ENCODE measurements at places on chromosomes 6 and 20.

DNA sequence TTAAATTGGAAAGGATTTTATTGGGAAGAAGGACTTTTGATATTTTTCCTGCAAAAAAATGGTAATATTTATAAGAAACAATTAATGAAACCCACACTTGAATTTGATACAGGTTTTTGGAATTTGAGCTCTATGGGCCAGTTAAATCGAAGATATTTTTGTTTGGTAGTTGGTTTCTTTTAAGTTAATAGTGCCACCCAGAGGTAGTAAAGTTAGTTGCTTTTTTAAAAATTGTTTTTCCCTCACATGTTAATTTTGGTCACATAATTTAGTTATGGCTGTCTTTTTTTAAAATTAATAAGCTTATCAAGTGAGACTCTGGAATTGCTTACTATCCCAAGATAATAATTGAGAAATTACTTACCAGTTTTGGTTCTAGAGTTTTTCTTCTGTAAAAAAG, 7.1 kb downstream of the PRIM2 start:
- DNase-seq = peak; percentile 39

- DNase-seq = no peak
These were observed 736.1 kb downstream of the HDGFL1 start for GRCh38 chr6:23305325-23305943.

- DNase-seq = no peak
These were observed 55.9 kb downstream of the BCAS4 start for GRCh38 chr20:50850721-50851286.

DNA sequence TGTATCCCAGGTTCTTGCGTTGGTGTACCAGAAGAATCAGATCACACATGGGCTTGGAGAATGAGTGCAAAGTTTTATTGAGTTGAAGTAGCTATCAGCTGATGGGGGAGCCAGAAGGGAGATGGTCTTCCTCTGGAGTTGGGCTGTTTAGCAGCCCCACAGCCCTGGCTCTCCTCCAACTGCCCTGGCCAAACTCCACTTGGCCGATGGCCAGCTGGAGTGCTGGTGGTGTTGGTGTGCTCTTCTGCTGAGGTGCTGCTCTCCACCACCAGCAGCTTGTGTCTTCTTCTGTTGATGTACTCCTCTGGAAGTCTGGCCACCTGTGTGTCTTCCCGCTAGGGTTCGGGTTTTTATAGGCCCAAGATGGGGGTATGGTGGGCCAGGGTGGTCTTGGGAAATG, 172.8 kb downstream of the TINAG start:
- DNase-seq = no peak

DNA sequence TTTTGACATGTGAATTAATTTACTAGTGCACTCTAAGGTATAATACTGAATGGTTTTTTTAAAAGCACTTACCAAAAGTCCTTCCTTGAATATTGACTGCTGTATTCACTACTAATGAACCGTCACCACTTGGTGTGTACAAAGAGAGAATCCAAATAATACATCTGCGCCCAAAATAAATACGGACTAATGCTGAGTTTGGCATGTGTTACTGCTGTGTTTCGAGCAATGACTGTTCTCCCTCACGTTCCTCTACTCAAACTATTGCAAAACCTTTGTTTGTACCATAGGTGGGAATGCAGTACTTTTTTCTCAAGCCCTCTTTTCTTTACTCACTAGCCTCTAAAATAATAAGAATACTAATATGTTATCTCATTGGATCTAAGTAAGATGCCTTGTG, 305.5 kb downstream of the QKI start:
- no peak for DNase-seq

- DNase-seq = no peak
These were observed 296.1 kb downstream of the TFAP2C start for GRCh38 chr20:56925082-56925830.

GRCh38 chr20:12466915-12467314, 541.9 kb upstream of the SPTLC3 start:
- no peak for DNase-seq

GRCh38 chr20:61855286-61855685, 210.4 kb downstream of the TAF4 start:
- DNase-seq = no peak

- no peak for DNase-seq
These were observed 12.9 kb upstream of the GFOD1 start for GRCh38 chr6:13500264-13500663.

GRCh38 chr20:62352402-62353288, 14.5 kb downstream of the LAMA5 start:
- DNase-seq = no peak

DNA sequence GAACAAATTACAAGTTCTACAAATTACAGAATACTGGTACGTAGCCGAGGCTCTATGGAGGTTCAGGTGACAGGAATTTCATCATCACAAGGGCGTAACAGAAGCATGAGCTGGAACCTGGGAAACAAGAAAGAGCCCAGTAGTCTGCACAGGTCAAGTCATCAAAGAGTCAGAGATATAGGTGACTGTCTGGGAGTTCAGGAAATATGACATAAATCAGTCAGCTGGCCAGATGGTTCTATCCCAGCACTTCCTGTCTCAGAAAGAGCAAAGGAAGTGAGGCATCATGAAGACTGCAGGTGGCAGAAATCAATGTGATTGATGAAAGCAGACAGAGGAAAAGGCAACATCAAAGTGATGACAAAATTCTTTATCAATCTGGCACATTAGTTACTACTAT, 23.3 kb downstream of the MYCT1 start:
- no peak for DNase-seq

DNA sequence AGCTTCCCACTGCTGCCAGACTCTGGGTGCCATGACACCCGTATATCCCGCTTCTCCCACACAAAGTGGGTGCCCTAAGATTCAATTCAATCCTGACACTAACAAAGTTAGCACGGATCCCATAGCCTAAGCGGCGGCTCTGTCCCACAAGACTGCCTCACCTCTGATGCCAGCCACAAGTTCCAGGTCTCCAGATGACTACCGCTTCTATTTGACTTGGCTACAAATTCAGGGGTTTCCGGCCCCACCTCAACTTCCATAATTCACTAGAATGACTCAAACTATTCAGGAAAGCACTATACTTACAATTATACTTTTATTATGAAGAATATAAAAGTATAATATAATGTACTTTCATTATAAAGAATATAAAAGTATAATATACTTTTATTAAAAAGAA, 24.8 kb upstream of the SLC22A23 start:
- no peak for DNase-seq

DNA sequence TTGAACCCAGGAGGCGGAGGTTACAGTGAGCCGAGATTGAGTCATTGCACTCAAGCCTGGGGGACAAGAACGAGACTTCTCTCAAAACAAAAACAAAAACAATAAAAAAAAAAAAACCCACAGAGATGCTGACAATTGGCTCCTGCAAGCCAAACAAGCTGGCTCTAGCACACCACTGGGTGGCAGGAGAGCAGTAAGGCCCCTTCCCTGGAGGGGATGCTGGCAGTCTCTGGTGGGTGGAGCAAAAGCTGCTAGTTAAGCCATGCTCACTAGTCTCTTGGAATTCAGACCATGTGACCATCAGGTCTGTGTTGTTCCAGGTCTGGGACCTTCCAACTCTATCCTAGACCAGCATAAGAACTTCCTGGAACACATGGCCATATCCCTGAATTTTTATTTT, 18.9 kb upstream of the DSN1 start:
- DNase-seq = peak; percentile 17

DNA sequence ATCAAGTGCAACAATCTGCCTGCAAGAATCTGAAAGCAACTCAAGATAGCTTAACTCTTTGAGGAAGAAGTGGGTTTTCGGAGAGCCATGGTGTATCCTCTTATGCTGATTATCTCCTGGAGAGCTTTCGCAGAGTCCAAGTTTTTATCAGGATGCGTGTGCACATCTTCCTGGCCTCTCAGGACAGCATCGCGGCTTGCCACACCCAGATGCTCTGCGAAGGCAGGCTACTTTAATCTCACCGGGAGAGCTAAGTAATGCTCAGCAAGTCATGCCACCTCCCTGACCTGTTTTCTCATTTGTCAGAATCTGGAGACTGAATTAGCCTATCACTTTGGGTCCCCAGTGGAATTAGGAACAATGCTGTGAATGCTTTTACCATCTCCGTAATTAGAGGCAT, 52.9 kb downstream of the TTI1 start:
- DNase-seq = no peak

- DNase-seq = no peak
These were observed 87.1 kb downstream of the OGFRL1 start for GRCh38 chr6:71375676-71376075.

- no peak for DNase-seq
These were observed 64.0 kb upstream of the SNX9 start for GRCh38 chr6:157759028-157759427.

- DNase-seq = no peak
These were observed 7.8 kb downstream of the RBM38 start for GRCh38 chr20:57398901-57399535.

DNA sequence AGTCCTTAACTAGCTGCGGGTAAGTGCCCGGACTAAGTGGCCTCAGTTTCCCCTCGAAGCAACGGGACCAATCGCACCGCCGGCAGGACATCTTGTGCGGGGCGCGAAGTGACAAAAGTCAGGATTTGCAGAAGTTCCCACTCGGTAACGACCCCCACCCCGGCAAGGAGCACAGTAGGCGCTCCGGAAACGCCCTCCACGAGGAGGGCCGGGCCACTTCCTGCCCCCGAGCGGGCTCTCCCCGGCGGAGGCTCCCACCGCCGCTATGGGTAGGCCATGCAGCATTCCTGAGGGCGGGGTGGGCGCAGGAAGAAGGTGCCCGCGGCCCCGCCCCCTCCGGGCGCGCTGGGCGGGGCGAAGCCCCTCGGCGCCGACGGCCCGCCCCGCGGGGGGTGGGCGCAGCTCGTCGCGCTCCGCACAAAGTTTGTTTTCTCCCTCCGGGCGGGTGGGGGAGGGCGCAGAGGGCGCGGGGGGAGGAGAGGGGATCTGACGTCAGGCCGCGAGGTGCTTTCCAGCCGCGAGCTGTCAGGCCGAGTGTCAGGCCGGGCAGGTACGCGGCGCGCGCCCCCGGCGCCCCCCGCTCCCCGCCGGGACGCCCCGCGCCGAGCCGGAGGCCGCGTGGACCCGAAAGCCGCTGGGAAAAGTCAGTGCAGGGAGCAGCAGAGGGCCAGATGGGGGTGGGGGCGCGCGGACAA, at the start of gene TGIF2:
TGIF2 (plus strand) TSS at position 495 of the 695 bp plus-strand sequence. CDS start 5,178 bp downstream, outside the sequence.
- DNase-seq = no peak

DNA sequence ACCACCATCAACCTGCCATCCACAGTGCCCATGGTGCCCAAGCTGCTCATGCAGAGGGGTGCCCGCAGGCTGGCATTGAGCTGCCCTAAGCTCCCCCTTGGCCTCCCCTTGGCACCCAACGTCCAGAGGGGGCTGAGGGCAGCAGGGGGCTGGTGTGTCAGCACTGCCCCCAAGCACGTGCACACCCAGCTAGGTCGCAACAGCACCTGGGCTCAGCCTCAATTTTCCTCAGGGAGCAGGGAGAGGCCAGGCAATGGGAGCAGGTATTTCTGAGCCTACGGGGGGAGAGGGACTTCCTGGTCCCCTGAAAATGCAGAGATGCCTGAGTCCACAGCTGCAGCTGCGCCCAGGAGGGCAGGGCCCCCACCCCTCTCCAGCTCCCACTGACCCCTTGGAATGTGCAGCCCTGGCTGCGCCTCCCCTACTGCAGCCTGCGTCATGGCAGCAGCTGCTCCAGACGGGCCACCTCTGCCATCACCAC, 204.2 kb downstream of the ANKRD60 start:
- no peak for DNase-seq

DNA sequence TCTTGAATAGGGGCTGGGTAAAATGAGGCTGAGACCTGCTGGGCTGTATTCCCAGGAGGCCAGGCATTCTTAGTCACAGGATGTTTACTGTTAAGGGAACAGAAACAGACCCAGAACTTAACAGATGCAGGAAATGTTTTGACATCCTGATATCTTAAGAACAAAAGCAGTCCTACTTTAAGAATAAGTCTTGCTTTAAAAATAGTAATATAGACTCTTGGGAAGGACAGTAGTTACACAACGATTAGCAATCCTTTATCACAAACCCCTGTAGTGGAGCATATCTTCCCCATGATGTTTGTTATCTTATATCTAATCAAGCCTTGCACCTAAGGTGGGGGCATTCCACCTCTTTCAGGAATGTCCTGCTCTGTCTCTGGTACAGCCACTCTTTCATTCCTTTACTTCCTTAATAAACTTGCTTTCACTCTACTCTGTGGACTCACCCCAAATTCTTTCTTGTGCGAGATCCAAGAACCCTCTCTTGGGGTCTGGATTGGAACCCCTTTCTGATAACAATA, 493.7 kb upstream of the SULF2 start:
- no peak for DNase-seq

GRCh38 chr6:11766589-11767450, 11.8 kb downstream of the ADTRP start:
- DNase-seq = no peak

- DNase-seq = no peak
These were observed 115.8 kb downstream of the HFE start for GRCh38 chr6:26202811-26203583.

- DNase-seq = no peak
These were observed 464.1 kb upstream of the ARID1B start for GRCh38 chr6:156313037-156313436.

GRCh38 chr6:12000174-12000573, 11.9 kb upstream of the HIVEP1 start:
- DNase-seq = no peak

DNA sequence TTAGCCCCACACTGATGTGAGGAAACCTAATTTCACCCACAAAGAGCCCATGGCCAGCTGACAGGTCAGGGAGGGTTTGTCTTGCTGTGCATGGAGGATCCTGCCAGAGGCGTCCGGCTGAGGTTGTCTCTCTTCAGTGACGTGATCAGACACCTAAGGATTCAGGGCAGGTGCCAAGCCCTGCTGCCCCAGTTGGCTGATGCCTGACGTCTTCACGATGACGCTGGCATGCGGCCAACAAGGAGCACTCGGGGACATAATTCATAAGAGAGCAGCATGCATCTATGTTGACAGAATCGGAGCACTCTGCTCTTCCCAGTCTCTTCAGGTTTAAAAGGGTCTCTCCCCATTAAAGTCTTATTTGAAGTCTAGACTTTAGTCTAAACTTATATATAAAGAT, 47.8 kb downstream of the PSMB1 start:
- DNase-seq = no peak

DNA sequence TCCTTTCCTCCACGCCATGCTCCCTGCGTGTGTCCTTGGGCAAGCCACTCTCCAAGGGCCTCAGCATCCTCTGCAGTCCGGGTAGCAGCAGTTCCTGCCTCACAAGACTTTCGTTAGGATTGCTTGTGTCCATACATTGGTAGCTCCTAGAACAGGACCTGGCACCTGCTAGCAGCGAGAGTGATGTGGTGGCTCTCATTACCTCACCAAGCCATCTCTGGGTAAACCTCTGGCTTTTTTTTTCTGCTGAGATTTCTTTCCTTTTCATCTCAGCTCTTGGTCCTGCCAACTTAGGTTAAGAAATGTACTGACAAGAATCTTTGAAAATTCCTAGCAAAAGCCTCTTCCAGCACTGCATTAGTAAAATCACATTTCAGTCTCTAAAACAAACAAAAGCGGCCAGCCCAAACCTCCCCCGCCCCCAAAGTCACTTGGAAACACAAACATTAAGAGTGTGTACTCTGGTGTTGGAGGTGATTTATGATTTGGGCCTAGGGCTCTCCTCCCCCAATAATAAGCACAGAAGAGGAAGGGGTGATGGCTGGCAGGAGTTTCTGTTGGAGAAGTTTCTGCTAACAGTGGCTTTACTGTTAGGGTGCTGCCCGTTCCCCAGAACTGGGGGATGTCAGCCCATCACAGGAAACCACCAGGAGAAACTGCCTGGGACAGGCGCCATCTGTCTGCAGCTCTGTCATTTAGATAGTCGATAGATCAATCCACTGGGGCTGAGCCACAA, 199.2 kb downstream of the CD83 start:
- no peak for DNase-seq

All from hematopoietic multipotent progenitor cell treated with erythropoietin and hydrocortisone succinate and interleukin-3 and kit ligand, for 15 days (in vitro differentiated cells).